ENCODE measurements at places on chromosomes 6 and 20.

- no peak for DNase-seq
These were observed 7.0 kb upstream of the NKAIN4 start for GRCh38 chr20:63261060-63261794.

- no peak for DNase-seq
These were observed 21.1 kb downstream of the FOXA2 start for GRCh38 chr20:22563062-22563965.

- DNase-seq, result peak; percentile 4
These were observed 118.4 kb upstream of the RUNX2 start for GRCh38 chr6:45209762-45210161.

DNA sequence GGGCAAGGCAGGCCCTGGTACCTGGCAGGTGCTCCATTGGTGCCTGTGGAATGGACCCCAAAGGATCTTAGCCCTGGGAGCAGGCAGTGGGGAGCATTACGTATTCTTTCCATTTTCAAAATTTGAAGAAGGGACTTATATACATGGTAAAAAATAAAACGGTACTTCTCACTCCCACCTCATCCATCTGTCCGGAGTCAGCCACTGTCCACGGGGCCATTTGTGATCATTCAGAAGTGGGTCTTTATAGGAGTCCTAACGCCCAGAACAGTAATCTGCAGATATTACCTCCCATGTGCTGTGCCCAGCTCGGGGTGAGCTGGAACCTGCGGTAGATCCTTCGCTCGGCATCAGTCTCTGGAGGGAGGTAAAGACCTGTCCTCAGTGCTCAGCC lies 110.4 kb downstream of the SYCP2 start:
- no peak for DNase-seq

- DNase-seq, result peak; percentile 12
These were observed 3.7 kb downstream of the GRIK2 start for GRCh38 chr6:101397199-101397598.

GRCh38 chr6:93675856-93676417 lies 256.6 kb upstream of the EPHA7 start:
- DNase-seq, result no peak

GRCh38 chr6:73516514-73517489 lies 4.0 kb downstream of the EEF1A1 start:
- no peak for DNase-seq

GRCh38 chr20:40493071-40493470 lies 196.0 kb downstream of the MAFB start:
- peak; percentile 86 for DNase-seq

DNA sequence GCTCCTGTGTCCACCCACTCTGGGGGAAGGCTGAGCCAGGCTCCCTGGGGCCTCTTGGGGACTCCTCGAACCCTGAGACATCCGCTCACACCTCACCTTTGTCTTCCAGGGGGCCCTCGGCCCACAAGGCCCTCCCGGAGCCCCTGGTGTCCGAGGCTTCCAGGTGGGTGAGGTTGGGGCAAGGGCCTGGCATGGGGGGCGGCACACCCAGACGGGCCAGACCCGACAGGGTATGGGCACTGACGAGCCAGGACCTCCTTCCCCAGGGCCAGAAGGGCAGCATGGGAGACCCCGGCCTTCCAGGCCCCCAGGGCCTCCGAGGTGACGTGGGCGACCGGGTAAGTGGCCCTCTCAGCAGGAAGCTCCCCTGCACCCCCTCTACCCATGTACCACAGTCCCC lies 13.4 kb downstream of the COL9A3 start:
- no peak for DNase-seq

DNA sequence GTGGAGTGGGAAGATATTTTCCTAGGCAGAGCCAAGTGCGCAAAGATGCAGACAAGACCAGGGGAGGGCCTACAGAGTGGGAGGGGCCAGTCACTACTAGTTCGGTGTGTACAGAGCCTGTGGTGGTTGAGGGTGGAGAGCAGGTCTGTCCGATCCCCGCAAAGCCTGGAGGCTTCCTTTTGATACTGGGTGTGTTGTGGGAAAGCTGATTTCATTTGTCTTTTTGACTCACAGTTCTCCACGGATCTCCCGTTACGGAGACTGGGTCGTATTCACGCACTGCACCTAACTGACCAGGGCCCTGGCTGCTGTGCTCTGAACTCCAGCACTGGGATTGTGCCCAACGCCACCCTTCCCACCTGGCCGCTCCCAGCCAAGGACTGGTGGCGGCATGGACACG lies 1.4 kb upstream of the TIAM2 start:
- no peak for DNase-seq

GRCh38 chr6:5481750-5482149 lies 220.4 kb downstream of the FARS2 start:
- DNase-seq, result no peak

GRCh38 chr6:52176550-52176949 lies 9.6 kb upstream of the IL17A start:
- no peak for DNase-seq

DNA sequence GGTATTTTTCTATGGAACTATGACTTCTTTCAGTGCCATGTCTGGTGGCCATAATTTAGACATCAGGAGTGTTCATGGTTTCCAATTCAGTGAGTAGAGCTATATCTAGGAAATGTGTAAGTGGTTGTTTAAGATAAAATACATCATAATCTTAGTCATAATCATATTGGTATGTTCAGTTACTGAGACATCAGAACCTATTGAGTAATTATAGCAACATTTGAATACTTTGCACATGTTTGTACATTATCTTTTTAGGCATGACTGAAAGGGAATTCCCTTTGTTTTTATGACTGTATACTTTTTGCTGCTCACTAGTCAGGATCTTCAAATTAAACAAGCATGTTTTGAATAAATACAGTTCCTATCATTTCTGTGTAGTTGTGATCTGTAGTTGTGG lies 64.0 kb downstream of the STXBP5 start:
- DNase-seq, result peak; percentile 29

DNA sequence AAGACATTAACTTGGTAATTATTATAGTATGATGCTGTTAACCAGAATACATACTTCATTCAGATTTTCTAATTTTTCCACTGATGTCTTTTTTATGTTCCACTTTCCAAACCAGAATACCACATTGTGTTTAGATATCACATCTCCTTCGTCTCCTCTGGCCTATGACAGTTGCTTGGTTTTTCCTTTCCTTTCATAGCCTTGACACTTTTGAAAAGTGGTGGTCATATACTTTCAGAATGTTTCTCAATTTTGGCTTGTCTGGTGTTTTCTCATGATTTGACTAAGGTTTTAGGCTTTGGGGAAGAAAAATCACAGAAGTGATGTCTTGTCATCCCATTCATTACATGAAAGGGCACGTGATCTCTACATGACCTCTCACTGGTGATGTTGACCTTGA lies 24.3 kb upstream of the RIMS4 start:
- no peak for DNase-seq

DNA sequence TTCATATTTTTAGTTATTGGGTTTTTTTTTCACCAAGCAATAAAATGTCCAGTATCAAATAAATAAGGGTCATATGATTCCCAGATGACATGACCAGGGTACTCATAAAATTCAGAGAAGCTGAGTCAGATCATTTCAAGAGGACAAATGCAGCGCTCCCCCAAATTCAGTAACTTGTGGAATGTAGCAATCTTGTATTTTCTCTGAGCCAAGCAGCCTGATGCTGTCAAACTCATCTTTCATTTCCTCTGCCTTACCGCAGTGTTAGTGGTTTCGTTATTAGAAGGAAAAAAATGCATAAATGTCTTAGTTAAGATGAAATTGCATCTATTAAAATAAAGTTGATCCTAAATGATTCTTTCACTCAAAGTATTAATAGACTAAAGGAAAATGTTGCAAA lies 57.8 kb upstream of the EDN1 start:
- DNase-seq, result peak; percentile 85

DNA sequence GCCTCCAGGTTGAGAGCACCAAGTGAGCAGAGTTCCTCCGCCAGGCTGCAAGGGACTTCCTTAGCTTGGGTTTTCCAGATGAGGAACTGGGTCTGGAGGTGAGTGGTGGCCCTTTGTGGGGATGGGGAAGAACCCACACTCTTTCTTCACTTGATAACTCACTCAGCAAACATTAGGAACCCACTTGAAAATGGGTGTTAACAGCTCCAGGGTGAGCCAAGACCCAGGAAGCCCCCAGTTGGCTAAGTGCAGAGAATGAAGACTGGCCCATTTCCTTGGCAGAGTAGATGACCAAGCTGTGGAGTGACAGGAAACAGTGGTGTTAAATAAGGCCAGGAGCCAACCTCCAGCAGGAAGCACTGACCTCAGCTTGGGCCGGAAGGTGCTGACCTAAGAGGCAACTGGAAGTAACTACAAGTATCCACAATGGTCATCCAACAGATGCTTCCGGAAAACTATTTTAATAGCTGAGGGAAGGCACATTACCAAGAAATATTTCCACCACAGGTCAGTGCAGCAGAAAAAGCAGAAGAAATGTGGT lies 22.7 kb downstream of the MRPL14 start:
- DNase-seq, result no peak

DNA sequence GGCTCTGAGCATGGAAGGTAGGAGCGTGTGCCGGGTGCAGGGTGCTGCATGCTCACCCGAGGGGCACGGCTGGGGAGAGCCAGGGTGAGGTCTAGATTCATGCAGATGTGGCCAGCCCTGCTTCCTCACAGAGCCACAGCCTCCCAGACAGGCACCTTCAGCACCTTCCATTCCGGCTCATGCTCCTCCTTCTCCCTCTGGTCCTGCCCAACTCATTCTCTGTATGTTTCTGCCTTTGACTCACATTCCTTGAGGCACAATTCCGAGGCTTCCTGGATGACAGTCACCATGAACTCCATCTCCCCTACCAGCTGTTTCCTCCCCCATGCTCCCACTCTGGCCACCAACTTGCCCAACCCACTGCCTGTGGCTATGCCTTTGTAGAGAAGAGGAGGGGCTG lies 35.4 kb downstream of the DACT2 start:
- DNase-seq, result no peak

GRCh38 chr6:28736121-28736520 lies 187.7 kb downstream of the TRIM27 start:
- no peak for DNase-seq

DNA sequence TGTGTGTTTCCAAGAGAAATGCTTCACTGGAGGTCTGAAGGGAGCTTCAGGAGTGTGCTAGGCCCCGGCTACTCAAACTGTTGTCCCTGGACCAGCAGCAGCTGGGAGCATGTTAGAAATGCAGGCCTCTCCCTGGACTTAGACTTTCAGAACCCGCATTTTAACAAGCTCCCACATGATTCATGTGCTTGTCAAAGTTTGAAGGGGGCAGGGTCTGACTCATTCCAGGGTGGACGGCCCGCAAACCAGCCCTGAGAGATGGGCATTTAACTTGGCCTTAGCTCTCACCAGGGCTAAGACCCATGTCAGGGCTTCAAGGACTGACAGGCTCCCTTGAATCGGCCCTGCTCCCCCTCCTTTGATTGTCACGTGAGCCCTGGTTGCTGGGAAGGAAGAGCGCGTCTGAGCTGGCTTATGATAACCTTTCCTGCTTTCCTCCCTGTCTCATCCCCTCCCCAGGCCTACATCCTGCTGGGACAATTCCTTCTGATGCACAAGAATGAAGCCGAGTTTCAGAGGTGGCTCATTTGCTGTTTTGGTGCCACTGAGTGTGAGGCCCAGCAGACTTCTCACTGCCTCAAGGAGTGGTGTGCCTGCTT lies 35.5 kb downstream of the BANF2 start:
- DNase-seq, result peak; percentile 19

GRCh38 chr6:52937908-52938307 lies 28.4 kb upstream of the GSTA3 start:
- peak; percentile 66 for DNase-seq

GRCh38 chr20:684676-685319 lies 9.2 kb upstream of the SCRT2 start:
- no peak for DNase-seq

DNA sequence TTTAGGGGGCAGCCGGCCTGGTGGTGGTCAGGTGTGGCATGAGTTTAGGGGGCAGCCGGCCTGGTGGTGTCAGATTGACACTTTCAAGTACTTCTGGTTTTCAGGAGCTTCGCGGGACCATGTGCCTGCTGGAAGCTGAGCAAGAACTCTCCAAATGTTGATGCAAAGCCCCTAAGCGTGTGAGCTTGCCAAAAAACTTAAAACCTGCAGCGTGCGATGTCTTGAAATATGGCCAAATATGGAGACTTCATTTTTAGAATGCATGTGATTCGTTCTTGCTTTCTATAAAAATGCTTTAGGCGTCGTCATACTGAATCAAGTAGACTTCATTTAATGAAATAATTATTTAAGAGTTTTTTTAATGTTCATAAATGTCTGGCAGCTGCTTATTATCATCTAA lies 149.4 kb downstream of the SMOC2 start:
- DNase-seq, result no peak

DNA sequence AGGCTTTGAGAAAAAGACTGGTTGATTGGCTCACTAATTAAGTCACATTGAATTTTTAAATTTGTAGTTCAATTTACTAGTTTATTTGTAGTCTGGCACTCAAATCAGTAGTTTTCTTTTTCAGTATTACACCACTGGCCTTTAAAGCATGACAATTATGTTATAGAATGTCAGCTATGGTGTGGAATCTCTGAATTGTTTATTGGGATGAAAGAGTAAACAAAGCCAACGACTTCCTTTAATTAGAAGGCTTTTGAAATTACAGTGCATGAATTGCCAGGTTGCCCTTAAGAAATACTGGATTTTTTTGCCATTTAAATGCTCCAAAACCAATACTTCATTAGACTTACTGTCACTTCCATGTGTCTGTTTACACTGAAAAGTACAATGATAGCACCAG lies 426.9 kb upstream of the RNF217 start:
- DNase-seq, result no peak

GRCh38 chr6:133240511-133241085 lies 559 bp upstream of the EYA4 start:
- DNase-seq, result no peak

DNA sequence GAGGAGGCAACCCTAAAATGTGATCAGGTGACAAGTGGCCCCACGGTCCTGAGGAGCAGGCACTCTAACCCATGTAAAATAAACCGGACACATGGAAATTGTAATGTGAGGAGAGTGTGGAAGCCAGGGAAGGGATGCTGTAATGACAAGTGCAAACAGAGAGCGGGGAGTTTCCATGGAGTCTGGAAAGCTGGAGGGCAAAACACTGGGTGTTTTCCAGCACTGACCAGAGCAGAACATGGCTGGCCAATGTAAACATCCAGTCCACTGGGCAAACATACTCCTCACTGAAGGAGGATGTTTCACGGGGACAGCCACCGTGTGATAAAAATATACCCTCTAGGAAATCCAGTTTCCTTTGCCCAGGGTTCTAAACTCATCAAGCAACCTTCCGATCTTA lies 219.0 kb upstream of the JARID2 start:
- no peak for DNase-seq

- DNase-seq, result no peak
These were observed 24.0 kb upstream of the GTSF1L start for GRCh38 chr20:43750774-43751166.

GRCh38 chr20:16551607-16552006 lies 21.6 kb downstream of the KIF16B start:
- DNase-seq, result no peak

- DNase-seq, result no peak
These were observed 904 bp downstream of the MKKS start for GRCh38 chr20:10433014-10433622.

GRCh38 chr6:19329078-19329477 lies 508.1 kb upstream of the ID4 start:
- no peak for DNase-seq

GRCh38 chr6:4606821-4607704 lies 169.1 kb upstream of the CDYL start:
- DNase-seq, result peak; percentile 77

All from AG10803 (cell line).